CD8-positive, alpha-beta memory T cell (primary cell): ENCODE measurements at places on chromosomes 5 and 9. TPM values are rescaled to one million over a fixed set of nuclear protein-coding genes. Genes with fewer than 3 reads are reported as not detected.

GRCh38 chr9:28439688-28440087, 866.4 kb upstream of the C9orf72 start:
- no peaks in the 10 kb centered on the region for H3K27me3 ChIP-seq
- no peak overlapping the region for H3K27ac ChIP-seq
- DNase-seq = no peak

Gene LOX
- not detected for total RNA-seq

GRCh38 chr5:165360366-165360765, 1854.9 kb downstream of the MAT2B start:
- no peaks in the 10 kb centered on the region for H3K27me3 ChIP-seq
- H3K4me3 ChIP-seq = no peak overlapping the region
- no peaks in the 10 kb centered on the region for H3K36me3 ChIP-seq
- no peak overlapping the region for H3K27ac ChIP-seq
- DNase-seq = no peak

DNA sequence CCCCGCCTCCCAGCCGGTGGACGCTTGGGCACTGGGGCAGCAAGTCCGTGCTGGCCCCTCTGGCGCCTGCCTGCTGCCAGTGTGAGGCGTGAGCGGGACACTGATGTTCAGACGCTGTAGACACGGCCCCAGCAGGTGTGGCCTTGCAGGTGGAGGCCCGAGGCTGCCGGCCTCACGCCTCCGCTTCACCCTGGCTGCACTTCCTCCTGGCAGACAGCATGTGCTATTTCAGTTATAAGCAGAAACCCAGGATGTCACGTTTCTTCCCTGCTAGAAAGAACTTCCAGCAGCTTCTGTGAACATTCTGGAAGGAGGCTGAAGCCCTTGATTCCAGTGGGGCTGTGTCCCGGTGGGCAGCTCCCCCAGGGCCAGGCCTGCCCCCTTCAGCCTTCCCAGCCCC, 114.8 kb upstream of the FCN2 start:
- no peak overlapping the region for H3K4me3 ChIP-seq
- H3K4me1 ChIP-seq = no peaks in the 10 kb centered on the region
- H3K27ac ChIP-seq = no peak overlapping the region
- no peaks in the 10 kb centered on the region for H3K27me3 ChIP-seq
- DNase-seq = no peak

DNA sequence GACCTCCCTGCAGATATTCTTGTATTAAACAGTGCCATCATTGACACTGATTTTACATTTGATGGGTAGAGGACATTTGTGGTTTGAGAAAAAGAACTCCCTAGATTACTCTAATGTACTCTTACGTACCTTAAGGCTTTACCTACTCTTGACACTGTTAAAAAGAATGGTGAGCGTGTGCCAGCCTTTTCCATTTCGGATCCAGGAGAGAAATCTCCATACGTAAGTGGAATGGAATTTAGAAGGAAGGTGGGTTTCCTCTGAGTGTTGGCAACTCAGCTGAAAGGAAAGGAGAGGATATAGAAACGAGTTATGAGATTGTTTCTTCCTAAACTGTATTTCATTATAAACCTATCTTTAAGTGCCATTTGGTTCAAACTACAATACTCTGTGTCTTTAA, 40.9 kb downstream of the TNPO1 start:
- H3K4me3 ChIP-seq = no peak overlapping the region
- no peak for DNase-seq
- peaks cover 12% of the 10 kb centered on the region for H3K4me1 ChIP-seq
- peaks cover 27% of the 10 kb centered on the region for H3K36me3 ChIP-seq

GRCh38 chr5:110072651-110073050, 382.9 kb downstream of the MAN2A1 start:
- no peak for DNase-seq
- no peaks in the 10 kb centered on the region for H3K27me3 ChIP-seq
- H3K27ac ChIP-seq = no peak overlapping the region
- no peak overlapping the region for H3K4me3 ChIP-seq
- H3K4me1 ChIP-seq = no peaks in the 10 kb centered on the region
